ENCODE measurements at places on chromosomes 11 and 22. TPM values are rescaled to one million over a fixed set of nuclear protein-coding genes. Genes with fewer than 3 reads are reported as not detected.

The TSKU gene
- total RNA-seq = 32.8 TPM

DNA sequence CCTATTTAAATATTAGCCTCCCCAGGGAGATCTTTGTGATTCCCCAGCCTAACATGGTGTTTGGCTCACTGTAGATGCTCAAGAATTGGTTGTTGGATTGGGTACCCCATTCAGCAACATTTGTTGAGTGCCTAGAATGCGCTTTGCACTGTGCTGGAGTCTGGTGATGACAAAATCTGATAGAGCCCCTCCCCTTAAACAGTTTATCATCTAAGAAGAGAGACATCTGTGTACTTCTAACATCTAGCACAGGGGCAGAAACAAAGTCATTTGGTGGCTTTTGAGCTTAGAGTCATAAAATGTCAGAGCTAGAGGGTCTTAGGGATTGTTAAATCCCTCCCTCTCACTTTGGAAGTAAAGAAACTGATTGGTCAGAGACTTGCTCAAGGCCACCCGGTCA is 73.0 kb downstream of the UBASH3B start:
- H3K4me3 ChIP-seq = no peak overlapping the region
- H3K27me3 ChIP-seq = no peaks in the 10 kb centered on the region
- no peak for DNase-seq
- H3K27ac ChIP-seq = no peak overlapping the region

DNA sequence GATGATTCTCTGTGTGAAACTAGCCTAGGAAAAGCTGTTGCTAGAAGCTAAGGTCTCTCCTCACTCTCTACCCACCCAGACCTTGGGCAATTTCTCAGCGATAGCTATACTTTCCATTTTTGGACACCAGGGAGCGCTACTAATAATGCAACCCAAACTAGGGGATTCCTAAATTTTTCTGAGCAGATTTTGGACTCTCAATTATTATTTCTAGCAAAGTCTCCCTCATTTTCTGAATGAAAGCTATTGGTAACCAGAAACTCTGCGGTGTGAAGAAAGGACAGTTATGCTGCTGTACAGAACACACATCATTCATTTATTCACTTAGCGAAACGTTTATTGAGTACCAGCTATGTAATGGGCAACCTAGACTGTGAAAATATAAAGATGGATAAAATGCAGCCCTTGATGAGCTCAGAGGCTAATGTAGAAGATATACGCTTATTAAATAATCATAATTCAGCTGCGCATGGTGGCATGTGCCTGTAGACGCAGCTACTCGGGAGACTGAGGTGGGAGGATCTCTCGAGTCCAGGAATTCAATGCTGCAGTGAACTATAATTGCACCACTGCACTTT is 6.1 kb upstream of the STIM1 start:
- peaks cover 5% of the 10 kb centered on the region for H3K4me1 ChIP-seq
- no peaks in the 10 kb centered on the region for H3K27me3 ChIP-seq
- no peak overlapping the region for H3K27ac ChIP-seq
- no peak for DNase-seq
- no peaks in the 10 kb centered on the region for H3K36me3 ChIP-seq

- no peaks in the 10 kb centered on the region for H3K36me3 ChIP-seq
- peak overlapping the region; percentile 64 for H3K4me3 ChIP-seq
- H3K4me1 ChIP-seq = peaks cover 4% of the 10 kb centered on the region
- no peak for DNase-seq
- peak overlapping the region; percentile 82 for H3K27ac ChIP-seq
Observed at GRCh38 chr11:2265396-2265795, 5.0 kb downstream of the ASCL2 start.

- no peaks in the 10 kb centered on the region for H3K4me1 ChIP-seq
- DNase-seq = no peak
- H3K4me3 ChIP-seq = no peak overlapping the region
- no peaks in the 10 kb centered on the region for H3K36me3 ChIP-seq
Observed at GRCh38 chr22:32142600-32142999, 16.5 kb downstream of the C22orf42 start.

The FEN1 gene
- total RNA-seq = 44.6 TPM

- peaks cover 4% of the 10 kb centered on the region for H3K36me3 ChIP-seq
- no peaks in the 10 kb centered on the region for H3K27me3 ChIP-seq
- peaks cover 15% of the 10 kb centered on the region for H3K4me1 ChIP-seq
- H3K4me3 ChIP-seq = no peak overlapping the region
- DNase-seq = no peak
- H3K27ac ChIP-seq = no peak overlapping the region
Observed at GRCh38 chr22:30008401-30008800, 71.9 kb upstream of the HORMAD2 start.

DNA sequence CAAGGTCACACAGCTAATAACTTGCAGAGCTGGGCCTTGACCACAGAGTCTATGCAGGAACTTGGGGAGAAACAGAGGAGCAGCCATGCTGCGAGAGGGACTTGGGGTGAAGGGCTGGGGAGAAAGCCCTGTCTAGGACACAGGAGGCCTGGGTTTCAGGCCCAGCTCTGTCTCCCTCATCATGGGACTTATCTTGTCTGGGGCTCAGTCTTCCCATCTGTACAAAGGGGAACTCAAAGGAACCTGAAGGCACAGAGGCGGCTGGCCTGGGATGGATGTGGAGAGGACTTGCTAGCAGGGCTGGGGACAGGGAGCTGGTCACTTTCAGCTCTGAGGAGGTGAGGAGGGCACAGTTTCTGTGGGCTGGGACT is 36.9 kb upstream of the TPBGL start:
- no peaks in the 10 kb centered on the region for H3K4me1 ChIP-seq
- DNase-seq = no peak
- no peak overlapping the region for H3K27ac ChIP-seq
- H3K27me3 ChIP-seq = peaks cover 20% of the 10 kb centered on the region
- no peaks in the 10 kb centered on the region for H3K36me3 ChIP-seq

The NDUFC2 gene
- 233 TPM for total RNA-seq

DNA sequence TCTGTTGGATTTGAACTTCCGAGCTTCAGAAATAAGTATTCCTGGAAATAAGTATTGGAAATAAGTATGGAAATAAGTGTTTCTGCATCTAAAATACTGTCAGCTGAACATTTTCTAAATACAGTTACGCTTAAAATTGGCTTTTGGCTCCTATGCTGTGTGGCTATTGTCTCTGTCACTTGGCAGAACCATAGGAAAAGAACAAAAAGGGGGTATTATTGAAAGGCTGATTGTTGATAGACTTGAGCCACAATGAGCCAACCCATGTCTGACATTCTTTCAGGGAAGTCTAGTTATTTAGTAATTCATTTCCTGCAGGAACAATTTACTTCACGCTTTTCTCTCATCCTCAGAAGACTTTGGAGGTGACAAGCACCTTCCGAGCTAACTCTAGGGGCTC is 32.5 kb upstream of the LARGE1 start:
- no peak overlapping the region for H3K4me3 ChIP-seq
- H3K36me3 ChIP-seq = no peaks in the 10 kb centered on the region

The OR51S1 gene
- not detected for total RNA-seq

DNA sequence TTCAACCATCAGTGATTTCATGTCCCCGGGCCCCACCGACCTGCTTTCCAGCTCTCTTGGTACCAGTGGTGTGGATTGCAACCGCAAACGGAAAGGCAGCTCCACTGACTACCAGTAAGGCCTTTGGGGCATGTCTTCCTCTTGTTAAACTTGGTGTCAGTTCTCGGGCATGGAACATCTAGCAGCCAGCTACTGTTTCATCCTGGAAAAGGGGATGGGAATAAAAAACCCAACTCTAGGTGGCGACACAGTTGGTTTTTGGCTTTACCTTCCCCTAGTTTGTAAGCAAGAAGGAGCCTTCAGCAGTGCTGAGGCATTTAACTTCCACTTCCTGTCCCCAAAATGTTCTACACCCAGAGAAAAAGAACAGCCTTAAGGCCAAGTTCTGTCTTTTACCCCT is 76.7 kb downstream of the BMAL1 start:
- H3K4me1 ChIP-seq = no peaks in the 10 kb centered on the region
- peaks cover 4% of the 10 kb centered on the region for H3K36me3 ChIP-seq
- H3K4me3 ChIP-seq = no peak overlapping the region
- no peak overlapping the region for H3K27ac ChIP-seq
- no peak for DNase-seq

DNA sequence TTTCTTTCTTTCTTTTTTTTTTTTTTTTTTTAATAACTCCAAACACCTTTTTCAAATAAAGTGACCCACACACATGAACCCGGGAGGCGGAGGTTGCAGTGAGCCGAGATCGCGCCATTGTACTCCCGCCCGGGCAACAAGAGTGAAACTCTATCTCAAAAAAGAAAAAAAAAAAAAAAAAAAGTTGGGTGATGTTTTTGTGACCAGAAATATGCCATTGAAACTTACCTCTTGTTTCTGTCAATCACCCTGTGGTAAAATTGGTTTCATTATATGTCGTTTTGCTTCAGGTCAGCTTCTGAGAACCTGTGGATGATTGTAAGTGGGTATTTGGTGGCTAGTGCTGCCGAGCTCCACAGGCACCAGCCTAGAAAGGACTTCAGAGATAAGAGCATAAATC is 238.8 kb downstream of the TBC1D22A start:
- no peak for DNase-seq
- H3K27ac ChIP-seq = no peak overlapping the region
- no peaks in the 10 kb centered on the region for H3K27me3 ChIP-seq
- no peak overlapping the region for H3K4me3 ChIP-seq

- no peak overlapping the region for H3K4me3 ChIP-seq
- DNase-seq = no peak
- H3K4me1 ChIP-seq = no peaks in the 10 kb centered on the region
- peaks cover 26% of the 10 kb centered on the region for H3K36me3 ChIP-seq
- H3K27me3 ChIP-seq = no peaks in the 10 kb centered on the region
Observed at GRCh38 chr11:94469416-94469815, 24.2 kb downstream of the MRE11 start.

- peaks cover 5% of the 10 kb centered on the region for H3K27me3 ChIP-seq
- DNase-seq = no peak
- H3K36me3 ChIP-seq = no peaks in the 10 kb centered on the region
- no peak overlapping the region for H3K27ac ChIP-seq
- no peak overlapping the region for H3K4me3 ChIP-seq
- H3K4me1 ChIP-seq = peaks cover 7% of the 10 kb centered on the region
Observed at GRCh38 chr22:30265131-30265720, 1.4 kb downstream of the OSM start.

The NPTXR gene
- total RNA-seq = 6.9 TPM

- H3K4me1 ChIP-seq = no peaks in the 10 kb centered on the region
- H3K36me3 ChIP-seq = no peaks in the 10 kb centered on the region
- no peak for DNase-seq
- H3K27me3 ChIP-seq = no peaks in the 10 kb centered on the region
- no peak overlapping the region for H3K27ac ChIP-seq
- H3K4me3 ChIP-seq = no peak overlapping the region
Observed at GRCh38 chr22:35598396-35598710, 18.8 kb downstream of the MB start.

DNA sequence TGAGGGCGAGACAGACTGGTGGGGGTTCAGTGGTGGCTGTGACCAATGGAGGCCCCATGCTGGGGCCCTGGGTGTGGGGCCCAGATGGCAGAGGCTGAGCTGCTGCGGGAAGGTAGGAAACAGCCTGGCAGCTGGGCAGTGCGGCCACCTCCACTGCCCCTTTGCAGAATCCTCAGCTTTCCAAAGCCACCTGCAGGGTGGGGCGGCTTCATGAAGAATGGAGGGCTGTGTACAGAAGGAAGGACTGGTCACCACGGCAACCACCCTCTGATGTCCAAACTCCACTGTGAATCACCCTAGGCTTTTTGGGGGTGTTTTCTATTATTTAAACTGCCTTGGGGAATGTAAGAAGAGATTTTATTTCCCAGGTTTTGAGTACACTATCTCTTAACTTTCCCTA is 166.3 kb upstream of the NAV2 start:
- no peak overlapping the region for H3K4me3 ChIP-seq
- H3K4me1 ChIP-seq = peaks cover 14% of the 10 kb centered on the region
- DNase-seq = no peak
- H3K27ac ChIP-seq = no peak overlapping the region

The CD3G gene
- total RNA-seq = 0.21 TPM

The SOX6 gene
- total RNA-seq = 8.7 TPM

The OR9Q2 gene
- total RNA-seq = not detected

DNA sequence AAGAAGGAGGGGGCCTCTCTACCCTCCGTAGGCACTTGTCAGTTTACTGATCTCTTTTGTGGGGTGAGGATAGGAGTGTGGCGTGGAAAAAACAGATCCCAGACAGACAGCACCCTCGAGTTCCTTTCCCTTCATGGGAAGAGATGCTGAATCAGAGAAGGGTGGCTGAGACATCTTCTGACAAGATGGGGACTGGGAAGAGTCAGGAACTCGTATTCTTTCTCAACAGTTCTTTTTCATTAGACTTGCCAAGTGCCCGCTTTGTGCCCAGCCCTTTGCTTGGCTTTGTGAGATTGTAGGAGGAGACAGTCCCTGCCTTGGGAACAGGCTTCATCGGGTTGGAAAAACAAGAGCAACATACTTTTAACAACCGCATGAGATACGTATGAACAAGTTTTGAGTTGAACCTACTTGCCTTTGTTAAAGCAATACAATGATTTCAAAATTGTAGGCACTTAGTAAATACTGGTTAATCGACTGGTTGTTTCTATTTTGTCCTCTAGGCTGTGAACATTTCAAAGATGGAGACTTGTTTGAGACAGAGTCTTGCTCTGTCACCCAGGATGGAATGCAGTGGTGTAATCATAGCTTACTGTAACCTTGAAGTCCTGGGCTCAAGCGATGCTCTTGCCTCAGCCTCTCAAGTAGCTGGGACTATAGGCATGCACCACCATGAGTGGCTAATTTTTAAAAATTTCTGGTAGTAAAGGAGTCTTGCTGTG is 1.1 kb downstream of the RRM1 start:
- H3K36me3 ChIP-seq = peaks cover under 1% of the 10 kb centered on the region
- peak overlapping the region; percentile 97 for H3K4me3 ChIP-seq
- H3K27me3 ChIP-seq = no peaks in the 10 kb centered on the region
- no peak for DNase-seq
- H3K27ac ChIP-seq = peak overlapping the region; percentile 96

- no peaks in the 10 kb centered on the region for H3K36me3 ChIP-seq
- peak; percentile 81 for DNase-seq
- H3K4me3 ChIP-seq = peak within 1 kb of the TSS; percentile 90
- H3K4me1 ChIP-seq = peaks cover 9% of the 10 kb centered on the region
Observed at GRCh38 chr11:8593935-8594909, at the start of gene STK33. Gene STK33 (minus strand): TSS chr11:8594228. CDS start chr11:8474905, 119,323 bp downstream.

DNA sequence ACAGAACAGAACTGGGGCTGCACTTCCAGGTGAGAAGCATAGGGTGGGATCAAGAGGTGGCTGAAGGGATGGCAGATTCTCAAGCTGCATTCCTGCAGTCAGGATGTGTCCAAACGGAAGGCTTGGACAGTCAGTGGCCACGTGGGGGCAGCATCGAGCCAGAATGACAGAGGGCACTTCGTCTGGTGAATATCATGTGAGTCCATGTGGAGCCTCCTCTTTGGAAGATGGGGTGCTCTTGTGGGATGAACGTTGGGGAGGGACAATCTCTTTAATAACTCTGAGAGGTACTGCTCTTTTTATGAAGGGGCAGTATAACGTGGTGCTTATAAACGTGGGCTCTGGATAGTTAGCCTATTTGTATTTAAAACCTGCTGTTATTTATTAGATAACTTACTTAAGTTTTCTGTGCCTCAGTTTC is 154.9 kb upstream of the NAV2 start:
- peaks cover 18% of the 10 kb centered on the region for H3K4me1 ChIP-seq
- no peak overlapping the region for H3K27ac ChIP-seq
- H3K4me3 ChIP-seq = no peak overlapping the region
- H3K27me3 ChIP-seq = peaks cover 33% of the 10 kb centered on the region
- no peaks in the 10 kb centered on the region for H3K36me3 ChIP-seq

- no peak overlapping the region for H3K4me3 ChIP-seq
- DNase-seq = no peak
- no peaks in the 10 kb centered on the region for H3K27me3 ChIP-seq
- peaks cover 10% of the 10 kb centered on the region for H3K36me3 ChIP-seq
- H3K27ac ChIP-seq = no peak overlapping the region
Observed at GRCh38 chr22:40578171-40578570, 58.3 kb downstream of the MRTFA start.

- DNase-seq = no peak
- H3K4me3 ChIP-seq = peak overlapping the region; percentile 29
- H3K36me3 ChIP-seq = peaks cover 4% of the 10 kb centered on the region
- peaks cover 19% of the 10 kb centered on the region for H3K4me1 ChIP-seq
- no peaks in the 10 kb centered on the region for H3K27me3 ChIP-seq
Observed at GRCh38 chr22:28822930-28823551, 22.7 kb upstream of the XBP1 start.

All from type B pancreatic cell (in vitro differentiated cells).